ENCODE measurements at places on chromosomes 6 and 20.

- DNase-seq = no peak
Observed at GRCh38 chr6:134863763-134864510, 86.0 kb downstream of the ALDH8A1 start.

- no peak for DNase-seq
Observed at GRCh38 chr6:130537447-130537846, 171.6 kb downstream of the TMEM200A start.

- DNase-seq = no peak
Observed at GRCh38 chr20:2333821-2334220, 38.0 kb downstream of the TGM3 start.

GRCh38 chr6:51137777-51138176, 319.1 kb downstream of the TFAP2B start:
- DNase-seq = no peak

DNA sequence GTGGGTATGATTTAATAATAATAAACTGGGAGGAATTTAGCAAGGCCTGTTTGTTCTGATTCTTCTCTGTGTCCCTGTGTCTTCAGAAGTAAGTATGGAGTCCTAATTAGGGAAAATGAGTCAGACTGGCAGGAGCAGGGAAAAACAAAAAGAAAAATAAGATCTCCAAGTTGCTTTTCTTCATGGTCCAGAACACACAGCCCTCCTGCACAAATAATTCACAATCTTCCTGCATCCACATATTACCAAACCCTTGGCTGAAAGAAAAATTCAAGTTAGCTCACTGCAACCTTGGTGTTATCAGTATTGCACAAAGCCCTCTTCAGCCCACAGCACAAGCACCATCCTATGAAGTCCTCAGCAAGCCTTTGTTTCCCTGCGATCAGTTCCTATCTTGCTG, 142.0 kb upstream of the LAMA2 start:
- no peak for DNase-seq

Data from NCI-H1092 treated with DMSO at 0.1 percent for 48 hours (cell line).